ENCODE measurements at places on chromosomes 4 and X.

GRCh38 chrX:56233682-56234081 lies 1.5 kb downstream of the KLF8 start:
- DNase-seq, result no peak

GRCh38 chr4:187814737-187815465 lies 180.7 kb upstream of the ZFP42 start:
- no peak for DNase-seq

DNA sequence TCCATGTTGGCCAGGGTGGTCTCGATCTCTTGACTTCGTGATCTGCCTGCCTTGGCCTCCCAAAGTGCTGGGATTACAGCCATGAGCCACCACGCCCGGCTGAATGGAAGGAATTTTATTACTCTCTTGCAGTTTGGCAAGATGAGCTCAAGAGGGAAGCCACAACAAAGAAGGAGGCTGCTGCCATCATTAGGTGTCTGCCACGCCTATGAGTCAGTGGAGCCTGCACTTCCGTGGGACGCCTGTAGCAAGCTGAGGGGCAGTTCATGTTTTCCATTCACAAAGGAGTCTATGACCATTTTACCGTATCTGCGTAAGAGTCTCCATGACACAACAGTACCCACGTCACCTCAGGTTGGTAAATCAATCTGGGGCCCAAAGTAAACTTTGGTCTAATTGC lies 51.2 kb upstream of the CHRNA9 start:
- DNase-seq, result no peak

- DNase-seq, result no peak
These were observed 22.4 kb downstream of the RAB33B start for GRCh38 chr4:139476363-139476762.
